ENCODE measurements at places on chromosomes 4 and X. TPM values are rescaled to one million over a fixed set of nuclear protein-coding genes. Genes with fewer than 3 reads are reported as not detected.

Gene BEX3
- 201 TPM for total RNA-seq

Gene MAGEA1
- total RNA-seq = not detected

Gene SORBS2
- 530 TPM for total RNA-seq

Gene GPR50
- not detected for total RNA-seq

Gene MAGED4B
- total RNA-seq = 3.4 TPM

Gene GLRB
- total RNA-seq = 14.5 TPM

Gene SASH3
- 2.1 TPM for total RNA-seq

Gene ATP2B3
- not detected for total RNA-seq

Gene POLN
- 2.8 TPM for total RNA-seq

Gene TIGD4
- 0.28 TPM for total RNA-seq

Gene ZFP42
- total RNA-seq = 0.26 TPM

Gene PABPC1L2A
- not detected for total RNA-seq

Gene CSN1S1
- total RNA-seq = not detected

Gene MSX1
- total RNA-seq = 2.9 TPM

Gene DCHS2
- not detected for total RNA-seq

Gene CAMK2D
- total RNA-seq = 132 TPM

Gene NUDT11
- 0.75 TPM for total RNA-seq

Gene CLGN
- 40.8 TPM for total RNA-seq

Gene SSX1
- not detected for total RNA-seq

Gene BEX1
- 5.9 TPM for total RNA-seq
